Non-pigmented ciliary epithelial cell (primary cell): ENCODE measurements at places on chromosomes 7 and 10.
A peak's percentile ranks its signal among the peaks of the same experiment; 100 is the strongest.

DNA sequence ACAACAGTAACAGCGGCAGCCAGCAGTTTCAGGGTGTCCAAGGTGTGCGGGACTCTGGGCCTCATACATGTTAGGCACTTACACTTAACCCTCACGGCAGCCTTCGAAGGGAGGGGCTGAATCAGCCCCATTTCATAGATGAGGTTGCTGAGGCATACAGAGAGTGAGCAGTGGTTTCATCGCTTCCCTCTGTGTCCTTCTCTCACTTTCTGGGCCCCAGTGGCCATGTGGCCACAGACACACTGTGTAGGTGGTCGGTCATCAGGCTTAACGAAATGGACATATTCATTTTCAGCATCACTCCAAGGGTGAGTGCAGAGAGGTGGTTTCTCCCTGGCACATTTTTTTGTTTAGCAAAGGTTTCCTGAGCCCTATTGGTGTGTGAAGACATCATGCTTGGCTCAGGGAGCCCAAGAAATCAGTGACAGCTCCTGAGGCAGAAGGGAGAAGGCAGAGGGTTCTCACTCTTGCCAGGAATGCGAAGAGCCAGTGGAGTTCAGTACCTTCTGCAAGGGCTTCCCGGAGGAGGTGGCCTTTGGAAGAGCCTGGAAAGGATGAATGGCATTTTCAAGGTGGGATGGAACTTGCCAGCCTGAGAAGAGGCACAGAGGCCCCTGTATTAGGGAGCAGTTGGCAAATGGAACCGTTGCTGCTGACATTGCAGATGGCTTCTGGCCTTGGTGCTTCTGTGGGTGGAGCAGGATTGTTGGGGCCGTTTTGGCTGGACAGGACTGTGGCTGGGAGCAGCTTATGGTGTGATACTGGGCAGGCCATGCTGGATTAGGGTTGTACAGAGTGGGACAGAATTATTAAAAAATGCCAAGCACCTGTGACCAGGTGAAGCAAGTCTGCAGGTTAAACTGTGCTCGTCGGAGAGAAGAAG, 61.7 kb upstream of the PPIF start:
- DNase-seq = no peak

- DNase-seq = no peak
Measured at GRCh38 chr10:80579849-80580637, 42.3 kb downstream of the SH2D4B start.

DNA sequence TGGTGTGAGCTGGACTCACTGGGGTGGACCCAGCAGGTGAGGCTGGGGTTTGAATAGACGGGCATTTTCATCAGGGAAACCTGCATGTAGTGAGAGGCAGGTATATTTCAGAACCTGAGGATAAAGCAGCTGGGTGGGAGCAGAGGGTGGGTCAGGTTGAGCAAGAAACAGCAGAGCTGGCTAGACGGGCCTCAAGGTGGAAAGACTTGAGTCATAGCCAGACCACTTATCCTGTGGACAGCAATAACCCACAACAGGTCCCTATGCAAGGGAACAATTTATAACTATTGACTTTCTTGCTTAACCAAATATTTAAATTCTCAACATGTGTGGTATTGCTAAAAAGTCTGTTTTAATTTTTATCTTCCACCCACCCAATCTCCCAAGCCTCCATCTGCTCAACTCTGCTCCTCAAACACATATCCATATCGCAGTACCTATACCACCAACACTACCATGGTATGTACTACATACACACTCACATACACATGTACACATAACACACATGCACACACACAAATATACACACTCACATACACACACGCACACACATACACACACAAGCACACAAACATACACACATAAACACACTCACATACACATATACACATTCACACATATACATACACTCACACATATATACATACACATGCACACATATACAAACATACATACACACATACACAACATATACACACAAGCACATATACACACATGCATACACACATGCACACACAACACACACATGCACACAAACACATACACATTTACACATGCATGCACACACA, 129.0 kb upstream of the C7orf33 start:
- no peak for DNase-seq

DNA sequence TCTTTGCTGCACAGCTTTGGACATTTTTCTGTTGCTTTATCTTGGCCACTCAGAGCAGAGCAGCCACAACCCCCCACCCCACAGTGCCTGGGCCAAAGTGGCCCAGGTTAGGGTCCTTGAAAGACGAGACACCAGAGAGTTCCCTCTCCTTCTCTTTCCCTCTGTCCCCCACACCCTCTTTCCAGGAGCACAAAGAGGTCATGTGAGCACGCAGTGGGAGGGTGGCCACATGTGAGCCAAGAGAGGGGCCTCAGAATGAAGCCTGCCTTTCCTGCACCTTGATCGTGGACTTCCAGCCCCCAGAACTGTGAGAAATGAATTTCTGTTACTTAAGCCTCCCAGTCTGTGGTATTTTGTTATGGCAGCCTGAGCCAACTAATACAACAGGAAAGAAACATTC, 14.6 kb upstream of the MSMB start:
- no peak for DNase-seq

GRCh38 chr10:60172363-60172990, 217.2 kb downstream of the ANK3 start:
- no peak for DNase-seq

- DNase-seq = no peak
Measured at GRCh38 chr10:121818599-121818998, 109.2 kb downstream of the ATE1 start.

- DNase-seq = no peak
Measured at GRCh38 chr7:37382546-37383088, 66.0 kb downstream of the ELMO1 start.

DNA sequence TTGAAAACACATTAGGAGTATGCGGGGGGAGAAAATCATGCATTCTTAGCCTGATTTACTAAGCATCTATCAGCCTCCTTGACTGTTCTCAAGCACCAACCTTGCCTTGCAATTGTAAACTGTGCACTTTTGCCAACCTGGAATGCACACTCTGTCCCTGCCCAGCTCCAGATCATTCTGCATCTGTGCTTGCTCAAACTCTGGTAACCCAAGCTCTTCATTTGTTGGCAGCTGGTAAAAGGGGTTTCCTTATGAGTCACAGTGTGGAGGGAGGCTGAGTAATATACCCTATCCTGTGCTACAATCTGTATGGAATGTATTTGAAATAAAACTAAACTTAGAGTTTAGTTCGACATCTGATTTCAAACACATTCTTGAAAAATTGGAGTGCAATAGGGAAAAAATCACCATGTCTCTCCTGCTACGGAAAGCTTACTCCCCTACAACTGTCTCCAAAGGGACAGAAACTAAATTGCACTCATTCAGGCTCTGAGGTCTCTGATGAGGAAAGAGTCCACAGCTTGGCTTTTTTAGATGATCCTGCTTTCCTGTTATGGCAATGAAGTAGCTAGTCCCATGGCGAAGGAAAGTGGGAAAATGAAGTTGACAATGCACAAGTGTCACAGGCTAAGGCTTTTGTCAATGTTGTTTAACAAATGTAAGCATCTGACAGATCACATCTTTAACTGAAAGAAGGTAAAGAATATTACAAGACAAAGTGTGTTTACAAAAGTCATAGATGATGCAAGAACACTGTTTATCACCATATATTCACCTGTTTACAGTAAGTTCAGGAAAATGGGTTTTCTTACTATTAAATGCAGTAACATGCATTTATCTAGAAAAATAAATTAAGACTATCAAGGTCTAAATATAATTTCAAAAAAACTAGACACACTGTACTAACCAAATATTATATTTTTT, 61.9 kb downstream of the TES start:
- peak; percentile 92 for DNase-seq

DNA sequence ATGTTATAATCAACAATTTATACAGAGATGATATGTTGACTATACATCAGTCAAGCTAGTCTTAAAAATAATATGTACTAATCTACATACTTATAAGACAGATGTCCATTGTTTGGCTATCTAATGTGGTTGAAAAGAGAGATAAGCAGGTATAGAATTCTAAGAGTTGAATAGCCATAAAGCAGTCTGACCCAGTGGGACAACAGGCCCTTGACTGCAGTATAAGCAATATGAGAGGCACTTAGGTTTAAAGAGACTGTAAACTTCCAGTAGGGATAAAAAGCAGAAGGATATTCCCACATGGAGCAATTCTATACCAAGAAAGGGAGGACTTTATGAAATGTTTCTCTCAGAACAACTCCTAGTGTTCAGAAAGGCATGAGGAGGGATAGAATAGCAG, 139.3 kb downstream of the ELAPOR2 start:
- DNase-seq = no peak

- DNase-seq = no peak
Measured at GRCh38 chr10:16995867-16996529, 133.6 kb downstream of the CUBN start.
